ENCODE measurements at places on chromosomes 2 and 18.

- DNase-seq, result no peak
These were observed 43.0 kb downstream of the INO80C start for GRCh38 chr18:35454803-35455202.

DNA sequence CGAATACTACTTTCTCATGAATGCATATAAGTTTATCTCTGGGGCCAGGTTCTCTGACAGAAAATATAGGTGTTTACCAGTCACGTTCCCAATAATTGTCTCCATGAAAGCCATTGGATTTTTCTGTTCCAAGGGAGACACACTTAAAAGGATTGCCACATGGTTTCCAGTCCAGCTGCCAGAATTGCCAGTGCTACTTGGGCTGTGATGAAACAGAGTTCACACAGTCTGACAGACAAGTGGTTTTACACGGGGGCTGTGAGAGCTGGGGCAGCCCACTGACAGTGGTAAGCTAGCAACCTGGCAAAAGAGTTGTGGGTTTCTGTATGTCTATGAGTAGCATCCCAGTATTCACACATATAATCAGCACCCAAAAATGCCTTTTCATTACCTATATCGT, 27.7 kb upstream of the ATRAID start:
- no peak for DNase-seq

DNA sequence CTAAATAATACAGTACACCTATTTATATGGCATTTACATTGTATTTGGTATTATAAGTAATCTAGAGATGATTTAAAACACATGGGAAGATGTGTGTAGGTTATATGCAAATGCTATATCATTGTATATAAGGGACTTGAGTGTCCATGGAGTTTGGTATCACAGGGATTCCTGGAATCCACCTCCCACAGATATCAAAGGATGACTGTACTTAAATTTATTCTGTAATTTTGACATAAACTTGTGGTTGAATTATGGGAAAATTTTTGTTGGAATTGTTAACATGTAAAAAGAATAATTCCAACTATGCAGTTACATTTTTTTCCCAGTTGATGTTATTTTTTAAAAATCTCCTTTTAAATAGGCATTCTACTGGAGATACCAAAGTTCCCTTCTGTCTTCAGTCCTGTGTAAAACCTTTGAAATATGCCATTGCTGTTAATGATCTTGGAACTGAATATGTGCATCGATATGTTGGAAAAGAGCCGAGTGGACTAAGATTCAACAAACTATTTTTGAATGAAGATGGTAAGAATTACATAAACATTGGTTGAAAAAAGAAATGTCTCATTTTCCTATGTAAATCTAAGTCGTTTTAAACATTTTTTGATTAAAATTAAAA, 24.1 kb downstream of the GLS start:
- DNase-seq, result no peak

DNA sequence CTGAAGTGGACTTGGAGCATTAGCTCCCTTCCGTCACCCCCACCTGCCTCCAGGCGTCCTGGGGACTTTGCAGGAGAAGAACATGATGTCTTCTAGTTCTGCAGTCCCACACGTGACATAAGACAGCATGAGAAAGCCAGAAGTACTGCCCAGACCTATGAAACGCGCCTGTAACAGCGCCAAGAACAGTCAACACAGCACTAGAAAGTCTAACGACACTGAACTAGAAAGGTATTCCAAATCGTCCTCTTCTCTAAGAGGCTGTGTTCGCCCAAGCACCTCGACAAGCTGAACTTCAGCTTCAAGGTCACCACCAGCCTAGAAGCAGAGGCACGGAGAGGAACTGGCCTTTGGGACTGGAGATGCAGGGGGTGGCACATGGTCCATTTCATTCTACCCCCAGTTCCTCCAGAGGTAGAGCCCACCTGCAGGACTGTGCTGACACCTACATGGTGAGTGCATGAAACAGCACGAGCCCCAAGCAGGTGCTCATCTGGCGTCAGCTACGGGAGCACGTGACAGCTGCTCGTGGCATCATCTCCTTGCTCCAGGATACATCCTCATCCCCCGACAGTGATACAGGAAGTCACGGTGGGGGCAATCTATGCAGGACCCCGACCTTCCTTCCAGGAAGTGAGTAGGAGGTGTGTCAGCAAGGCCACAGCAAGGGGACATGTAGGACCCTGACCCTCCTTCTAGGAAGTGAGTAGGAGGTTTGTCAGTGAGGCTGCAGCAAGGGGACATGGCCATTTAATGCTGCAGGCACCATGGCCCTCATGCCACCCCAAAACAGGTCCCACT, 3.7 kb downstream of the HDAC4 start:
- DNase-seq, result no peak

GRCh38 chr2:233210843-233211547, 40.5 kb upstream of the ATG16L1 start:
- DNase-seq, result peak; percentile 62

GRCh38 chr2:41234093-41234492, 782.2 kb upstream of the SLC8A1 start:
- DNase-seq, result no peak

DNA sequence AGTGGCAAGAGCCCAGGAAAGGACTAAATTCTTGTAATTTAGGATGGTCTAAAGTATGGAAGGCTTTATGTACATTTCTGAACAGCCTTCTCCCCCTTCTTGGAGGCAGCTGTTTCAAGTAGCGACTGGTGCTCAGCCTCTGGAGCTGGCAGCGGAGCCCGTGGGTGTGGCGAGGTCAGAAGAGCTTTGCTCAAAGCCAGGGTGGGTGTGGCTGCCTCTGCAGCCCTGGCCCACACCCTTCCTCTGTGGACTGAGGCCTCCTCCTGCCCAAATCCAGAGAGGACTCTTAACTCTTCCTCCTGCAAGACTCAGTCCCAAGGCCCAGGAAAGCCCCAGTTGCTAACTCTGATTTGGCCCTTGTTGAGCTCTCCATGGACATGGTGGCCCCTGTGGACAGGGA, 202.1 kb upstream of the REV1 start:
- DNase-seq, result no peak

GRCh38 chr2:25313711-25314513, 27.8 kb downstream of the DNMT3A start:
- DNase-seq, result no peak

DNA sequence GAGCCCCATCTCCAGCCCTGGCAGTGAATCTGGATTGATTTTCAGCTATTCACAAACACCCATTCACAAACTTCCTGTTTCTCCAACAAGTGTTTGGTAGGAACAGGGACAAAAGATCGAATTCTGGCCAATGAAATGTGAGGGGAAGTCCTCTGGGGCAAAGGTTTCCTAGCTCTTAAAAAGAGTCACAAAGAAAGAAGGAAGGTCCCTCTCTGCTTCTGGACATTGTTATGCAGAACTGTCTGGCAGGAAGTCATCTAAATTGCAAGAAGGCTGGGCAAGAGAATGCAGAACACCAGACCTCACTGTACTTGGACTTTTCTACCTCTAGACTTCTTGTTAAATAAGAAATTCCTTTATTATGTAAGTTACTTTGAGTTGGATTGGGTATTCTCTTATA, 137.3 kb downstream of the CCDC148 start:
- DNase-seq, result no peak

DNA sequence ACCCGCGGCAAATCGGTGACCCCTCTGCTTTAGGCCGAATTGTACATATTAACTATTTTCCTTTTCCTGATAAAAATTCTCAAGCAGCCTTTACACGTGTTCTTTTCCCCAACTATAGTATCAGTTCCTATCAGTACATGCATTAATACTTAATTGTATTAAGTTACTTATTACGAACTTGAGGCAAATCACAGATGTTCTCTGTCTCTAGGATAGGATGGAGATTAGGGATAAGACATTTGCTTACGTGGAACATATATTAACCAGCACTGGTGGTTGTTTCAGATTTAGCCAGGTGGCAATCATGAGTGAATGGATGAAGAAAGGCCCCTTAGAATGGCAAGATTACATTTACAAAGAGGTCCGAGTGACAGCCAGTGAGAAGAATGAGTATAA, 675 bp downstream of the GEMIN6 start:
- no peak for DNase-seq

DNA sequence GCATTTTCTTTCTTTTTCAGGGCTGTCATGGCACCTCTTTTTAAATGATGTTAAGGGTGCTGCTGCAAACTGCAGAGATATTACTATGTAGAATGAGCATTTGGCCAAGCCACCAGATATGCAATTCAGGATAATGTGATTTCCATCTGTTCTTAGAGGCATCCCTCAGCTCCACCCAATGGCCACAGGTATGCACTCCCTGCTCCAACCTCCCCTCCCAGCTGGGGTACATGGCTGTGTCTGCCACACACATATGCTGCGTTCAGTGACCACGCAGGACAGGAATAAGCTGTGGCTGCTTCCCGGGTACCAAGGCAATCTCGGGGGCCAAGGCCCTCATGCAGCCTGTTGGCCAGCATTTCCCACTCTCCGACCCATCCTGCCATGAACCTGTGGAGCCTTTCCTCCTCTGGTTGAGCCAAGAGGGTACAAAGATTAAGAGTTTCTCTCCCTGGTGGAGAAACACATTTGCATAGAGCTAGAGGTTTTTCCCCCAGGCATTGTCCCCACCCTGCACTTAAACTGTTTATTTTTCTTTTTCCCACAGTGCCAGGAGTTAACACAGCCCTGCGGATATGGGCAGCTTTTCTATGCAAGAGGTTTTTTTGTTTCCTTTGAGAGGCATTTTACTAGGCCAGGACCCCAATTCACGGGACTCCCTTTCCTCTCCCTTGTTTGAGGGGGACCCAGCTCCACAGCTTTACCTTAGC, 147.0 kb downstream of the GCA start:
- no peak for DNase-seq

DNA sequence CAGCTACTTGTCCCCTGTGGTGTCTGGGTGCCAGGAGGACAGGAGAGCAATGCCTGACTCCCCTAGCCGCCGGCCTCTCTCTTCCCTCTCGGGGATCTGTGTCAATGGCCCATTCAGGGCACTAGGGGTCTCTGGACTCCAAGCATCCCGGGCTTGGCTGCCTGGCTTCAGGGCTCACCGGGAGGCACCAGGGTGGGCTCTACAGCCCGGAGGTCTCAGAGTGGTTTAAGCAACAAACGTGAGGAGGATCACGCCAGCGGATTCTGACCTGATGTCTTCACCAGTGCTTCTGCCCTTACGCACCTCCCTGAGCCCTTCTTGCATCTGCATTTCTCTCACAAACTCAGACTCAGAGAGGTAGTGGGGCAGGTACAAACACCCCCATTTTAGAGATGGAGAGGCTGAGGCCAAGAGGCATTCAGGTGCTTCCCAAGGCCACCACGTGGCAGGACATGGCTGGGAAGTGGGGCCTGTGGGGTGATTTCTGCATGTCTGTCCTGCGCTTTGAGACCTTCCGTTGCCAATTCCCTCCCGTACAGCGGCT, 243.0 kb downstream of the CELF4 start:
- DNase-seq, result no peak

- DNase-seq, result no peak
These were observed 18.7 kb upstream of the PUM2 start for GRCh38 chr2:20369366-20369765.

DNA sequence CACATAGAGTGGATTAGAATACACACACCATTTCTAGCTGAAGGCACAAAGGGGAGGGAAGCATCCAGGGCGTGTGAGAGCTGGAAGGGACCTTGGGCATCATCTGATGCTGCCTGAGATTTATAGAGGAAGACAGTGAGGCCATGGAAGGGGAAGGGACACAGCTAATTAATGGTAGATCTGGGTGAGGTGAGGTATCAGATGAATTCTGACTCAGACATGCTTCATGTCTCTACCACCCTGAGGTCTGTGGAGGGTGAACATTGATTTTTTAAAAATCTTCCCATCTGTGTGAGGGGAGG, 42.2 kb upstream of the OTOF start:
- DNase-seq, result no peak

GRCh38 chr2:165773684-165774083, 20.4 kb downstream of the GALNT3 start:
- DNase-seq, result no peak

- no peak for DNase-seq
These were observed 69.9 kb upstream of the KLF7 start for GRCh38 chr2:207235621-207236020.

GRCh38 chr2:101030866-101031554, 28.9 kb downstream of the RPL31 start:
- DNase-seq, result no peak

GRCh38 chr2:238176613-238177012, 17.8 kb downstream of the ERFE start:
- no peak for DNase-seq

- DNase-seq, result no peak
These were observed 43.1 kb downstream of the GPC1 start for GRCh38 chr2:240478346-240479110.

DNA sequence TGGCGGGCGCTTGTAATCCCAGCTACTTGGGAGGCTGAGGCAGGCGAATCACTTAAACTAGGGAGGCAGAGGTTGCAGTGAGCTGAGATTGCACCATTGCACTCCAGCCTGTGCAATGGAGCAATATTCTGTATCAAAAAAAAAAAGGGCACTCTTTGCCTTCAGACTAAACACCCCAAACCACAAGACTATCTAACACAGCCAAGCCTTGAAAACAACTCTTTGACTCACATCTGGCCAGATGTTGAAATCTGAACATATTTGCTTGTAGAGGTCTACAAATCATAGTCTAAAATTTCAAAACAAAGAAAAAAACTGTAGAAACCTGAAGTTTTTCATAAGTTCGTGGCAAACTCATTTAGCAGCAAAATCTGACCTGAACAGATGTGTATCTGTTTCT, 94.9 kb downstream of the FAM161A start:
- DNase-seq, result peak; percentile 72

DNA sequence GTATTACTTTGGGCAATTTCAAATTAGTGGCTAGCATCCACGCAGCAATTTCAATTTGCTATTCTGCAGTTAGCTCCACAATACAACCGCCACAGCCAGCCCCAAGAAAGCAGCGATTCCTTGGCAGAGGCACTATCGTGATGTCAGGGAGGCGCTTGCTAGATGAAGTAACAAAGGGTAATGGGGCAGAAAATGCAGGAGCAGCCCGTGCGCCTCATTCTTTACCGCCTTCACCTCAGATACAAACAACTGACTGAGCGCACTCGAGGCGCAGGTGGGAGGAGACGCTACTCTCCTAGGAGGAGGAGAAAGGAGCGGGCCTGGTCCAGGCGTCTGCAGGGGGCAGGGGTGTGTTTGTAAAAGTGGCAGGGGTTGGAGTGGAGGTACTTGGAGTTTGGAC, 76.9 kb upstream of the ASB18 start:
- no peak for DNase-seq

GRCh38 chr2:230866756-230867523, 2.2 kb downstream of the ITM2C start:
- DNase-seq, result no peak

DNA sequence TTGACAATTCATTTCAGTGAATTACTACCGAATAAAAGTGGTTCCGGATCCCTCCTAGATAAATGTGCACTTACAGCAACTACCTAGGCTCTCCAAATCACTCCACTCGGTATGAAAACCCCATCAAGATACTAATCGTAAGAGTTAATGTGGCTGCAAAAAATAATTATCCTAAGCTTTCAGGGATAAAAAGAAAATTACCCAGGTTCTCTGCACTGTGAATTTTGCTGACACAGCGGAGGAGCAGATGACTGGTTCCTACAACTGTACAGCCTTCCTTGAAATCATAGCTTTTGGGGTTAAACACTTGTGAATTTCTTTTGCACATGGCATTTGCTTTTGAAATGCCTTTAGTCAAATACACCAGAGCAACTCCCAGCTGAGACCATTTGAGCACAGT, 104.7 kb downstream of the CD226 start:
- DNase-seq, result no peak

All from GM04503 (cell line).